ENCODE measurements at places on chromosomes 16 and 17.

DNA sequence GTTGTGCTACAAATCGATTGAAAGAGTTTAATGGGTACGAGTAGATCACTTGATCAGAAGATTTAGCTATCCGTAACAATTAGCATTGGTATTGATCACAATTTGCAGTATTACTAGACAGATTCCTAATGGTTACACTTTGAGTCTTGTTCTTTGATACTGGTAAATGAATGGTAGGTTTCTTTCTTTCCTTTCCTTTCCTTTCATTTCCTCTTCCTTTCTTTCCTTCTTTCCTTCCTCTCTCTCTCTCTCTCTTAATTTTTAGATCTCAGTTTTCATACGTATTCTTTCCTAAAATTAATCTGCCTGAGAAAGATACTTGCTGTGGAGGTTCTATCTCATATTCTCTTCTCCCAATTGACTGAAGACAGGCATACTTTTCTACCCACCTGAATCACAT, 17.9 kb downstream of the CPD start:
- no peak for DNase-seq

- DNase-seq, result no peak
Observed at GRCh38 chr17:42760652-42761581, at the start of gene RAMP2. RAMP2 (plus strand) TSS chr17:42761227; CDS start chr17:42761262, 35 bp downstream.

DNA sequence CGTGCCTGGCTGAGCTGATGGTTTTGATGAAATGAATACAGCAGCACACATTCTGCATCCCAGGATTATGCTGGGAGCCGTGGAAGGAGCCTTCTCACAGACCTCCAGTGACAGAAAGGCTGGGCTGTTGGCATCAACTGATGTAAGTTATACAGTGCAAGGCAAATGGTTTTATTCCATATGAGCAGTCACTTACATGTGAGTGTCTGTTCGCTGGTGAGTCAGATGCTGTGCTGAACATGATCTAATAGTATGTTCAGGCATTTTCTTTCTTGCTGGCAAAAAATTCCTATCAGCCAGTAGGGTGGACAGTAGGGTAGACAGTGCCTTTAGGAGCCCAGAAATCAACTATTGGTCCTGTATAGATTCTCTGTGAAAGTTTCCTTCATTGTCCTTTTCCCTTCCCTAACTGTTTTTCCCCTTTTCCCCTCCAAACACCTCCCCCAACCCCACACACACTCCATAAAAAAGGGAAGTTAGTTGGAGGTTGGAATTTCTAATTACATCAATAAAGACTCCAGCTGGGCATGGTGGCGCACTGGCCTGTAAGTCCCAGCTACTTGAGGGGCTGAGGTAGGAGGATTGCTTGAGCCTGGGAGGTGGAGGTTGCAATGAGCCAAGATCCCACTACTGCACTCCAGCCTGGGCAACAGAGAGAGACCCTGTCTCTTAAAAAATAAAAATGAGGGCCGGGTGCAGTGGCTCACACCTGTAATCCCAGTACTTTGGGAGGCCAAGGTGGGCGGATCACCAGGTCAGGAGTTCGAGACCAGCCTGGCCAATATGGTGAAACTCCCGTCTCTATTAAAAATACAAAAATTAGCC, 36.2 kb downstream of the LDHD start:
- DNase-seq, result no peak

DNA sequence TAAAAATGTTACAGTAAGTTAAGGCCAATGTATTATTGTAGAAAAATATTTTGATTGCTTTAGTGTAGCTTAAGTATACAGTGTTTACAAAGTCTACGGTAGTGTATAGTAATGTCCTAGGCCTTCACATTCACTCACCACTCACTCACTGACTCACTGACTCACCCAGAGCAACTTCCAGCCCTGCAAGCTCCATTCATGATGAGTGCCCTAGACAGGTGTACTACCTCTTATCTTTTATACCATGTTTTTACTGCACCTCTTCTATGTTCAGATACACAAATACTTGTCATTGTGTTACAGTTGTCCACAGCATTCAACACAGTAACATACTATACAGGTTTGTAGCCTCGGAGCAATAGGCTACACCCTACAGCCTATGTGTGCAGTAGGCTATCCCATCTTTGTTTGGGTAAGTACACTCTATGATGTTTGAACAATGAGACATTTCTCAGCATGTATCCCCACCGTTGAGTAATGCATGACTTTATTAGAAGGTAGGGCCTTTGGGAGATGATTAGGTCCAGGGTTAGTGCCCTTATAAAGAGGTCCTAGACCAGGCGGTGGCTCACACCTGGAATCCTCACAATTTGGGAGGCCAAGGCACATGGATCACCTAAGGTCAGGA, 117.8 kb downstream of the SLC39A11 start:
- no peak for DNase-seq
